ENCODE measurements at places on chromosomes 2 and 18. TPM values are rescaled to one million over a fixed set of nuclear protein-coding genes. Genes with fewer than 3 reads are reported as not detected.

GRCh38 chr2:28668880-28669279, 82.8 kb upstream of the PPP1CB start:
- peaks cover 6% of the 10 kb centered on the region for H3K4me1 ChIP-seq
- DNase-seq, result no peak
- H3K27me3 ChIP-seq, result no peaks in the 10 kb centered on the region
- no peak overlapping the region for H3K4me3 ChIP-seq

DNA sequence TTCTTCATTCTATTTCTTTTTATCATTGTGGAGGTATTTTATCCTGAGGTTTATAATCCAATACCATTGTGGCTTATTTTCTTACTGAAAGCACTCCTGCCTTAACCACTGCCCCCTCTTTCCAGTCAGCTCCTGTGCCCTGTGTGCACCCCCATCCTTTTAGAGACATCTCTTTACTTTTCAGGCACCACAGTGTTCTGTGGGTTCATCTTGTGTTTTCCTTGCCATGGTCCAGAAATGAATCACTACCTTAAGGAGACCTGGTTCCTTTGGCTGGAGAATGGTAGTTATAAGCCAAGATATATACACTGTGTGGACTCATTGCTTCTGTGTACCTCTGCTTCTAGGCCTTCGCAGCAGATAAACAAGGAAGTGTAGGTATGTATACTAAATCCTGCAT, 278.3 kb downstream of the PTGR3 start:
- H3K27me3 ChIP-seq, result no peaks in the 10 kb centered on the region
- DNase-seq, result no peak
- H3K36me3 ChIP-seq, result no peaks in the 10 kb centered on the region
- H3K4me3 ChIP-seq, result no peak overlapping the region
- no peak overlapping the region for H3K27ac ChIP-seq
- no peaks in the 10 kb centered on the region for H3K4me1 ChIP-seq

Gene EMILIN1
- total RNA-seq, result 26.9 TPM

Gene SERPINB4
- total RNA-seq, result not detected

DNA sequence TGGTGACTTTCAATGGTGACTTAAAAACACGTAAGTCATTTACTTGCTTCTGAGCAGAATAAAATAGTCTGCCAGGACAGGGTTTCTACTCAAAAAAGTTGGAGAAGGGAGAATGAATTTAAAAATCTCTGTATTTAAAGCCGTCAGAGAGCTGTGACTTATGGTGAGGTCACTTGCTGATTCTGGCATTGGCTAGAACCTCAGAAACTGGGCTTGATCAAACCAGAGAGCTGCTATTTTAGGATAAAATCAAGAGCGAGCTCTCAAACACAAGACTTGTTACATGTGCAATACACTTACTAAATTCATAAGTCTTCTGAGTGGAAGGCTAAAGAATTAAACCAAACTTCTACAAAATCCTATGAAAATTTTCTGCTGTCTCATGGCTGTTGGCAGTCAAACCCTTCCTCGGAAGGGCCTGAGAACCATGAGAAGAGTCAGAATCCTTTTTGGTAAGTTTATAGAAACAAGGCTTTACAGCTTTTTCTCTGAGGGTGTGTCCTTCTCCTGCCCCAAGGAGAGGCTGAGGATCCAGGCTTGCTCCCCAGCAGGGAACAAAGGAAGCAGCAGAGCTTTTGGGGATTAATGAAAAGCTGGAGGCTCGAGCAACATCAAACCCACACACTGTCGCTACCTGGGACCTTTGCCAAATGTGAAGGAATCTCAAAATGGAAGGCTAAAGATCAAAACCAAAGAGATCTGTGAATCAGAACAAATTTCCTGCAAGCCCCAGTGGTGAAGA, 816.4 kb downstream of the SOCS6 start:
- H3K36me3 ChIP-seq, result no peaks in the 10 kb centered on the region
- no peak for DNase-seq
- peak overlapping the region; percentile 52 for H3K27ac ChIP-seq
- H3K4me3 ChIP-seq, result no peak overlapping the region
- H3K27me3 ChIP-seq, result no peaks in the 10 kb centered on the region

DNA sequence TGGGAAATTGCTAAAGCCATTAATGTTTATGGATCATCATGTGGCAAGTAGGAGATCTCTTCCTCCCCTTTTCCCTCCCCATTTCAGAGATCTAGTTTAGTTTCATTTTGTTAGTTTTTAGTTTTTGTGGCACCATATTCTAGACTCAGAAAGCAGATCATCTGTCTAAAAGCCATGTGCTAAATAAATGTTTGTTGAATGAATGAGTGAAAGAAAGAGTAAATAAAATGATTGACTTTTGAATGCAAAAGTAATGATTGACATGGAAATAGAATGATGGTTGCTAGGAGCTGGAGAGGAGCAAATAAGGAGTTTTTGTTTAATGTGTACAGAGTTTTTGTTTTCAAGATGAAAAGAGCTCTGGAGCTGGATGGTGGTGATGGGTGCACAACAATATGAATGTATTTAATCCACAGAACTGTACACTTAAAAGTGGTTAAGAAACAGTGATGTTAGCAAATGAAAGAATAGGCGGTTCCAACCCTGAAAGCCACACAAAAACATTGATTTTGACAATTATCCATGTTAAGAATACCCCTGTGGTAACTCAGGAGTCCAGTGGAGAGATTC, 23.6 kb downstream of the TMEM178A start:
- no peaks in the 10 kb centered on the region for H3K4me1 ChIP-seq
- no peaks in the 10 kb centered on the region for H3K27me3 ChIP-seq

- H3K27ac ChIP-seq, result no peak overlapping the region
- no peaks in the 10 kb centered on the region for H3K27me3 ChIP-seq
- no peaks in the 10 kb centered on the region for H3K4me1 ChIP-seq
- H3K36me3 ChIP-seq, result peaks cover 3% of the 10 kb centered on the region
- DNase-seq, result no peak
Measured at GRCh38 chr18:56727399-56727798, 76.2 kb downstream of the WDR7 start.

DNA sequence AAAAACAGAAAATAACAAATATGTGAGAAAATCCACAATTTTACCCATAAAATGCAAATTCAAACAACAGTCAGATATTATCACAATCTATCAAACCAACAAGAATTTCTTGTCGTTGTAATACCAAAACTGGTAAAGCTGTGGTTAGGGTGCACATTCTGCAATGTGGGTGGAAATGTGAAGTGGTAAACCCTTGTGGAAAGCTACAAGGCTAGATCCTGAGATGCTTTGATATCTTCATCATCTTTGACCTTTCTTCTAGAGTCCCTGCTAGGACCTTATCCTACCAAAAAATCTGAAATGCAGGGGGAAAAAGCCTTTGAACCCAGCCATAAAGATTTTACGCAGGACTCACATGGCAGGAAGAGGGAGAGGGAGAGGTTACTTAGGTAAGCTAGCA, 17.2 kb upstream of the ATG16L1 start:
- H3K27me3 ChIP-seq, result no peaks in the 10 kb centered on the region
- H3K27ac ChIP-seq, result no peak overlapping the region
- H3K4me3 ChIP-seq, result no peak overlapping the region
- no peaks in the 10 kb centered on the region for H3K36me3 ChIP-seq

DNA sequence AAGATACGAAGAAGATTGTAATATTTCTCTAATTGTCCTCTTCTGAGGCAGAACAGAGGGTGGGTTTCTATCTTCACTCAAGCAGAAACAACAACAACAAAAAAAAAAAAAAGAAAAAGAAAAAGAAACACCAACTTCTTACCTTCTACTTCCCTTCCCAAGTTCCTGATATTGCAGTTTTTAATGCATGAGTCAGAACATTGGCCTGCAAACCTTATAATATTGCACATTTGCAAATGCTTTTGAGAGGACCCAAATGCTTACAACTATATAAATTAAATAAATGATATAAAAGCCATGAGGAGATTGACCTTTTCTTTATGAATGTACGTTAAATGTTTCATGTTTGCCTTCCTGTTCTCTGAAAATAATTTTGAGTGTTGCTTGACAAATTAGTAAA, 37.3 kb downstream of the PAX3 start:
- H3K27me3 ChIP-seq, result no peaks in the 10 kb centered on the region
- no peak for DNase-seq
- H3K4me3 ChIP-seq, result no peak overlapping the region
- H3K27ac ChIP-seq, result no peak overlapping the region
- no peaks in the 10 kb centered on the region for H3K36me3 ChIP-seq
- no peaks in the 10 kb centered on the region for H3K4me1 ChIP-seq

GRCh38 chr18:384897-385296, 115.6 kb downstream of the COLEC12 start:
- H3K4me1 ChIP-seq, result no peaks in the 10 kb centered on the region
- DNase-seq, result no peak
- H3K27me3 ChIP-seq, result no peaks in the 10 kb centered on the region
- no peak overlapping the region for H3K27ac ChIP-seq

DNA sequence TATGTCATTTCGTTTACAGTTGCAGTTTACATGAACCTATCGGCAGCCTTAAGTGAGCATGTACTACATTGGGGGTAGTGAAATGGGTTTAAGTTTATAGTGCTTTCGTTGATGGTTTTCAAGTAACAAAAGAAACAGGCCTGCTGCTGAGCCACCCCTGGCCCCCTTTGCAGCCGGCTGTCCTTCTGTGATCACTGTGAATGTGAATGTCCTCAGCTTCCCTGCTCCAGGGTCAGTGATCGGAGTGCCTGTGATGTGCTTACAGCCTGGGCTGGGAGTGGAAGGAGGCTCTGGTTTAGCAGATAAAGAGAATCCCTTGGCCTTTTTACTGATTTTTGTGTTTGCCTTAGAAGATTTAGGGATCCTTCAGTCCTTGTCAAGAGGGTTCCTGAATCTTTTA, 154.2 kb downstream of the FAM210A start:
- H3K27me3 ChIP-seq, result no peaks in the 10 kb centered on the region
- H3K36me3 ChIP-seq, result no peaks in the 10 kb centered on the region
- no peak overlapping the region for H3K27ac ChIP-seq
- no peak overlapping the region for H3K4me3 ChIP-seq
- H3K4me1 ChIP-seq, result no peaks in the 10 kb centered on the region
- no peak for DNase-seq

- no peak overlapping the region for H3K27ac ChIP-seq
- no peaks in the 10 kb centered on the region for H3K4me1 ChIP-seq
- no peaks in the 10 kb centered on the region for H3K27me3 ChIP-seq
- H3K4me3 ChIP-seq, result no peak overlapping the region
Measured at GRCh38 chr2:206863716-206864115, 75.6 kb upstream of the CPO start.

Gene INPP4A
- 22.6 TPM for total RNA-seq

GRCh38 chr2:100928235-100928634, 73.9 kb upstream of the RPL31 start:
- DNase-seq, result no peak
- H3K4me3 ChIP-seq, result no peak overlapping the region
- H3K27ac ChIP-seq, result no peak overlapping the region
- no peaks in the 10 kb centered on the region for H3K4me1 ChIP-seq

Gene ACYP2
- total RNA-seq, result 27.8 TPM

DNA sequence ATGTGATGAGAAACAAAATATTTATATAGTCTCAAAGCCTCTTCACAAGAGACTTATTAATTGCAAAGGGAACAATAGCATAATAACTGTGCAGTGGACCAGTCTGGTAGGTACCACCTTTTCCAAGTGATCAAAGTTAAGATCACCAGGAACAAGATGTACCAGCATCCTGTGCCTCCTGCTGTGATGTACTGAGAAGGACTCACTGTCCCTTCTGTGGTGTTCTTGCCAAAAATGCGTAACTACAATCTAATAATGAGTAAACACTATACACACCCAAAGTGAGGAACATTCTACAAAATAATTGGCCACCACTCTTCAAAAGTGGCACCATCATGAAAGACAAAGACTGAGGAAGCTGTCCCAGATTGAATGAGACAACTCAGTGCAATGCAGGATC, 14.5 kb downstream of the GNLY start:
- no peaks in the 10 kb centered on the region for H3K27me3 ChIP-seq
- no peaks in the 10 kb centered on the region for H3K36me3 ChIP-seq
- no peaks in the 10 kb centered on the region for H3K4me1 ChIP-seq
- H3K27ac ChIP-seq, result no peak overlapping the region
- no peak overlapping the region for H3K4me3 ChIP-seq

DNA sequence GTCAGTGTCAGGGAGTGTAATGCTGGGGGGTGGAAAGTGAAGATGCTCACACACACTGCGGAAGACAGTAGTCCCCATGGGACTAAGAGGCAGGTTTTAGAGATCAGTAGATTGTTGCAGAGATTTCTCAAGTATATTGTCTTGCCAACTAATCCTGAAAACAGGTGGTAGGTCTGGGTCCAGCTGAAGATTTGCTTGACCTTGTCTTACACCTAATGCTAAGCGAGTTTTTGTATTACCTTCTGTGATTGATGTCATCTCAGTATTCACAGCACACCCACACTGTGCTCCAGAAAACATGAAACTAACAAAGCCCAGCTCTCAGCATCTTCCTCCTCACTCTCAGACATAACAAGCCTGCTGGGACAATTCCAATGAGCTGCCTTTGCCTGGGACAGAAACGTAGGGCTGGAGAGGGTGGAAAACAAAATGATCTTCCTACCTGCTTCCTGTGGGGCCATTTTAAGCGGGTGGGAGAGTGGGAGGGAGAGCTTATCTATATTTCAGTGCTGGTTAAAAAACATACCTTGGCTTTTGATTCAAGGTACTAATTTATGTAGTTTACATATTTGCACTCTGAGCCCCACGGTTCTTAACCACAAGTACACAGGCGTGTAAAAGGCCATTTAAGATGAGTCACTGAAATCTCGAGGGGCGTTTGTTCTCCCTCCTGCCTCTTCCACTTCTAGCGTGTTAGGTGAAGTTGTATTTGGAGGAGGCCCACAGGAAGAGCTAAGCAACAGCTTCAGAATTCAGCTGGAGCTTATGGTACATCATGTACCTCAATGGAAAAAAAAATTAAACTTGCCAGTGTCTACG, 23.1 kb upstream of the RBMS1 start:
- no peak overlapping the region for H3K4me3 ChIP-seq
- peak overlapping the region; percentile 43 for H3K27ac ChIP-seq
- H3K27me3 ChIP-seq, result no peaks in the 10 kb centered on the region
- no peaks in the 10 kb centered on the region for H3K36me3 ChIP-seq
- no peaks in the 10 kb centered on the region for H3K4me1 ChIP-seq
- DNase-seq, result no peak

- DNase-seq, result no peak
- H3K36me3 ChIP-seq, result no peaks in the 10 kb centered on the region
- H3K27me3 ChIP-seq, result no peaks in the 10 kb centered on the region
- no peak overlapping the region for H3K4me3 ChIP-seq
- no peak overlapping the region for H3K27ac ChIP-seq
- H3K4me1 ChIP-seq, result no peaks in the 10 kb centered on the region
Measured at GRCh38 chr2:128523457-128523856, 204.8 kb upstream of the HS6ST1 start.

GRCh38 chr18:77671456-77672167, 422.0 kb downstream of the GALR1 start:
- no peak overlapping the region for H3K4me3 ChIP-seq
- H3K4me1 ChIP-seq, result no peaks in the 10 kb centered on the region
- no peak overlapping the region for H3K27ac ChIP-seq
- H3K36me3 ChIP-seq, result no peaks in the 10 kb centered on the region

DNA sequence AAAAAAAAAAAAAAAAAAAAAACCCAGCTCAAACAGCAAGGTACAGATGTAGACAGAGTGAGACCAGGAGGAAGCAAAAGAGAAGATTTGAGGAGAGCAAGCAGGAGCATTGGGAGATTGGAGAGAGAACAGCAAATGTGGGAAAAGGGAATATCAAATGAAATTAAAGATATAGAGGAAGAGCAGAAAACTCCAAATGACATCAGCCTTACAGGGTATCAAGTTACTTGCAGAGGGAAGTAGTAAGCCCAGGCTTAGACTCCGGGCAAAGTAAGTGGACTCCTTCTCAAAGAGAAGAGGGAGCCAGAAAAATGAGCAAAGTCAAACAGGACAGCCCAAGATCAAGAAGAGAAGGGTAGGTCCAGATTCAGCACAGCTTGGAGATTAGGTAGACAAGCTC, 93.3 kb upstream of the PPP1CB start:
- no peaks in the 10 kb centered on the region for H3K27me3 ChIP-seq
- no peaks in the 10 kb centered on the region for H3K36me3 ChIP-seq
- H3K4me3 ChIP-seq, result no peak overlapping the region
- no peak for DNase-seq

Gene SPDYA
- total RNA-seq, result 1.8 TPM
